ENCODE measurements at places on chromosomes 4 and X.

DNA sequence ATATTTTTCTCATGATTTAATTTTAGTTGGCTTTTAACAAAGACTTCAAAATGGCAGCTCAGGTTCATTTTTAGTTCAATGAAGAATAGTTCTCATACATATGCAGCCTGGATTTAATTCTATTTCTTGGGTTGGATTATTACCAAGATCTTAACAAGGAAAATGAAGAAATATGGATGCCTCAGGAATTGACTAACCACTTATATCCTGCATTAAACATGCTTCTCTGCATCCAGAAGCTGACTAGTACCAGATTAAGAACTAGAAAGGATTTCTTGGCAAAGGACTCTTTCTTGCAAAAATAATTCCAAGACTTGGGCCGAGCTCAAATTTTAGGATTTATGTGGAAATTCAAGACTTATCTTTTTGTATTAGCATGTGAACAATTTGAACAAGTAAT, 5.6 kb upstream of the KLHL2 start:
- no peak for DNase-seq

DNA sequence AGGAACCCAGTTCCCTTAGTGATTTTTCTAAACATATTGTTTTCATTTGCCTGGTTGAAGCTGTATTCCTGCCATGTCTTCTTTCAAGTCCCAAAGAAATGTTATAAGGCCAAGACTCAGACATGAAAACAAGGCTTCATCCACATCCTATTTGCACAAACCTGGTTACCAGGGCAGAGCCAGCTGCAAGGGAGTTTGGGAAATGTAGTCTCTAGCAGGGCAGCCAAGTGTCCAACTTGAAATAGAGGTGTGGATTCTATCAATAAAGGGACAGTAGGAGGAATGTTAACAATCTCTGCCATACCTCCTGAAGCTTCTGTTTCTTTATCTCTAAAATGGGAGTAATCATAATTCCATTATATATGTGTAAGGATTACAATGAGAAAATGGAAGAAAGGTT, 56.6 kb downstream of the INTS12 start:
- no peak for DNase-seq

DNA sequence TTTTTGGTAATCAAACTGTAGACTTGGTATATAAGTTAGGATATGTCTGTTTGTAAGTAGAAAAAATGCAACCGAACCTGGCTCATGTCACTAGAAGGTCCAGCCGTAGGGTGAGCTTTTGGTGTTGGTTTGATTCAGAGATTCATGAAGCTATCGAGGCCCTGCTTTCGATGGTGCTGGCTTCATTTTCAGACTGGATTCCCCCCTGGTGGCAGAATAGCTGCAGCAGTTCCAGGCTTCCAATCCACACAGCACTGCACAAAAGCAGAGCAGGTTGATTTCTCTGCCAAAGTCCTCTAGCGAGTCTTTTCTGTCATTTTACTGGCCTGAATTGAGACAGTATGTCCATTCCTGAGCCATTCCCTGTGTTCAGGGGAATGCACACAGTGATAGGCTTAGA, 33.1 kb downstream of the PDK3 start:
- DNase-seq: no peak

DNA sequence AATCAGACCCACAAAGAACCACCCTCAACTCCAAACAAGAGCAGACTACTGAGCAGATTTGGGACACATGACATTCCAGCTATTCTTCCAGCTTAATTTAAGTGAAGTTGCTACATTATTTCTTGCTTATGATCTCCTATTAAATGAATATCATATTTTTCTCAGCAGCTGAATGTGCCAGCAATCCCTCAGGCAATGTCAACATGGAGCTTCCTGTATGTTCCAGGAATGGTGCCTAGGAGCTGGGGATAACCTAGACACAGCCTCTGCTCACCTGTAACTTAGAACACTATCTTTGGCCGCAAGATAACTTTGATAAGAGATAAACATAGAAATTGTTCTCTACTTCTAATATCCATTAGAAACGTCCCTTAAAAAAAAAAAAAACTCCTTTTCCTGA, 274.4 kb upstream of the RASGEF1B start:
- DNase-seq: no peak

- no peak for DNase-seq
Measured at GRCh38 chr4:56466910-56467283, 520 bp upstream of the SRP72 start.

Data from right lung (tissue), 10 donors.